ENCODE measurements at places on chromosomes 1 and 21.

DNA sequence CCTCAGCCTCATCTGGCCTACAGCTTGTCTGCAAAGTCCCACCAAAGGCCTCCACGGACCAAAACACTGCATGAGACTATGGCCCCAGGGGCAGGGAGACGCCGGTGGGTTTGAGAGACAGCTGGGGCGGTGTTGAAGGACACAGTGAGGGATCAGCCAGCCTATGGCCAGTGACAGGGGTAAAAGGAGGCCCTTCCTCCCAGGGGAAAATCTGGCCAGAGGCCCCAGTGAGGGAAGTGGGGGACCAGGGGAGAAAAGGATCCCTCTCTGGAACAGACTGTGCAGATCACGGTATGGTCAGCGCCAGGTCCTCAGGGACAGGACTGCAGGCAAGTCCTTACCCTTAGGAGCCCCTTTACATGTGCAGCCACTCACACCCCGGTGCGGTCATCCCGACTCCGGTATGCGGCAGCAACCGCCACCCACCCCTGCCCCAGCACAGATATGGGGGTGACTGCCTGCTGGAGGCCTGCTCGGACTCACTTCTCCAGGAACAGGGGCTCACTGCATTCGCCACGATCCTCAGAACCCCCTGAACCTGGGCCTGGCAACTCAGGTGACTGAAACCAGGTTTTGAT is 1.3 kb downstream of the CERS2 start:
- DNase-seq = no peak

- no peak for DNase-seq
These were observed 239.0 kb upstream of the PTBP2 start for GRCh38 chr1:96482616-96483015.

DNA sequence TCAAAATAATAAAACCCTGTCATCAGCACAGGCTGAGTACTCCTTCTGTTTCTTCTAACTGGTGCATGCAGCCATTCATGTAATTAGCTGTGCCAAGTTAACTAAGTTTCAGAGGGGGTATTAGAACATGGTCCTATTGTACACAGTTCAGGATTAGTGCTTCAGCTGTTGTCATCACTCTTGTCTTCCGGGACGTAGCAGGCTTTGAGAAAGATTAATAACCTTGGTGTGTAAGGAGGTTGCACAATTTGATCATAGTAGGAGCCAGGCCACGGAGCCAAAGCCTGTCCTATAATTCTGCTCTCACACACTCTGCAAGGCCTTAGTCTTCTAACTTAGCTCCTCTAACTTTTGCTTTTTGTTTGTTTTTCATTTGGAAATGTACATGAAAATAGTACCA is 44.7 kb downstream of the PTGFRN start:
- DNase-seq = no peak

DNA sequence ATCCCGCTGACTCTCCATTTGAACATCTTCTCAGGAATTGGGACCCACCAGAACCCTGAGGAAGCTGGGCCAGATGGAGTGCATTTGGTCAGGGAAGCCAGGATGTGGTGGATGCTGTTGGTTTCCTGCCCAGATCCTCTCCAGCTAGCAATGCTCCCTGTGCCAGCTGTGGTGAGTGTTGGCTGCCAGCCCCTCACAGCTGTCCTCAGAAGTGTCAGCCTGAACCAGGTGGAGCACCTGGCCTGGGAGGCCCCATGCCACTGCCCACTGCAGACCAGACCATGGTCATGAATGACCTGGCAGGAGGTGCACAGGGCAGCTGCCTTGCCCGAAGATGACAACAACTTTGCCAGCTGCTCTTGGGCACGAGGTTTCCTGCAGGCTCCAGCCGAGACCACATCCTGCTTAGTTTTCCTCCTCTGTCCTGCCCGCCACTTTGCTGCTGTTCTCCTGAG is 54.4 kb downstream of the PRSS38 start:
- DNase-seq = no peak

- DNase-seq = no peak
These were observed 717.3 kb downstream of the MATN1 start for GRCh38 chr1:30005972-30006619.

DNA sequence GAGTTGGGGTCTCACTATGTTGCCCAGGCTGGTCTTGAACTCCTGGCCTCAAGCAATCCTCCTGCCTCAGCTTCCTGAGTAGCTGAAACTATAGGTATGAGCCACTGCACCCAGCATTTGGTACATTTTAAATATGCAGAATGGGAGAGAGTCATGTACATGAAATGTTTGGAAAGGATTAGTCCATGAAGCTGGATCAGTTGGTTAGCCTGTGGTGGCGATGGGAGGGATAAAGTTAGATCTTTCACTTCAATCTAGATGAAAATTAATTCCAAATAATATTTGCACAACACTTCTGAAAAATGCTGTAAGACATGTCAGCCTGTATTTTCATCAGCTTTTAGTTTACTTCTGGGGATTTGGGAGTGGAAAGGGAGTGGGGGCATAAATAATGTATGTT is 188.9 kb downstream of the HUNK start:
- DNase-seq = no peak

DNA sequence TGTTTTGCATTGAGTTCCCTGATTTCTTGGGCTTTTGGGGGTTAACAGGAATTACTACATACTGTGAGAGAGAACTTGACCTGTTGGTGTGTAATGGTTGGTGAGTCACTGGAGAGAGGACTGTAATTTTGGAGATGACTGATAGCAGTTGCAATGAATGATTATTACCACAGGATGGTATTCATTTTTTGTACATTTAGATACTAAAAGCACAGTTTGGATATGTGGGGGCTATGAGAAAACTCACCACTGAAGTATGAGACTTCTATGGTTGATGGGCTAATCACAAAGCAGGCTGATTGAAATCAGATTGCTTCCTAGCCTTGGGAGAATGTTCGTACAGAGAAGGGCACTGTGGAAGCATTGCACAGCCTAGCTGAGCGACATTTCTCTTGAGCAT is 1571.3 kb upstream of the PRMT6 start:
- no peak for DNase-seq

GRCh38 chr1:91556556-91556955 is 55.9 kb downstream of the CDC7 start:
- DNase-seq = no peak

DNA sequence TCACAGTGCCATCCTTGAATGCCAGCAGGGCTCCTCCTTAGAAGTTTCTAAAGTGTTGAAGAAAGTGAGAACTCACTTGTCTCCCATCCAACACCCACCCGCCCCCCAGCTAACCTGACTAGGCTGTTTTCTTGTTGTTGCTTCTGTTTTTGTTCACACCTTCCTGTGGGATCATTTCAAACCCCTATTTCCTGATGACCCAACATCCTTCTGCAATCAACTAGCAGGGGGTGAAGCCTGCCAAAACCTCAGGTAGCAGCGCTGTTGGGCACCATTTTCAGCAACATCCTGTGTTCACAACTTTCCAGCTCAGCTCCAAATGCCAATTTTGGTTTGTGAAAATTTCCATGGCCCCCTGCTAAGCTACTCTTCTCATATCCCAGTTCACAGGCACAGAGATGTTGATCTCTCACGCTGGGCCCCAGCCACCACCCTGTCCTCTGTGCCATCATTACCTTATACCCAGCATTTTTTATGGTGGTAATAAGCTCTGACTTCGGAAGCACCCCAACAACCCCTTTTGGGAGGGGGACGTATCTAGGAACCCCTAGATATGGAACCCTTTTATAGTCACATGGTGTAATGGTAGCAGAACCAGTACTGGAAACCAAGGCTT is 41.4 kb downstream of the CDC7 start:
- DNase-seq = no peak

- DNase-seq = no peak
These were observed at the start of gene APOBEC4 for GRCh38 chr1:183652547-183653461. APOBEC4 (minus strand) TSS chr1:183653316; CDS start chr1:183648781, 4,535 bp downstream.

DNA sequence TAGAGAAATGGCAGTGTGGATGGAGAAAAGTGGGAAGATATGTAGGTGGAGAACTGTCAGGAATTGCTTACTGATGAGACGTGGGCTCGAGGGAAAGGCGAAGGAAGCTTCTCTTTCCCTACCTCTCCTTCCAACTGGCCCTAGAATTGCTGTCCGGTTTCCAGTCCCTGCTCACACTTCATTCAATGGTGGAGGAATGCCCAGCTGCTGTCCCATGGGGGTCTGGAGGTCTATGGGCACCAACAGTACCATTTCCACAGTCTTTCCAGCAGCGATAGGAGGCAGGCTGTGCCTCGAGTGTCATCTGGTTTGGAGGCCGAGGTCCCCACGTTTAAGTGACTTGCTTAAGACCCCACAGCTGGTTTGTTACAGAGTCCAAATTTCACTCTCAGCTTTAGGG is 31.5 kb upstream of the CD1D start:
- DNase-seq = no peak

- DNase-seq = no peak
These were observed 427.7 kb downstream of the LRRIQ3 start for GRCh38 chr1:73770109-73770905.

DNA sequence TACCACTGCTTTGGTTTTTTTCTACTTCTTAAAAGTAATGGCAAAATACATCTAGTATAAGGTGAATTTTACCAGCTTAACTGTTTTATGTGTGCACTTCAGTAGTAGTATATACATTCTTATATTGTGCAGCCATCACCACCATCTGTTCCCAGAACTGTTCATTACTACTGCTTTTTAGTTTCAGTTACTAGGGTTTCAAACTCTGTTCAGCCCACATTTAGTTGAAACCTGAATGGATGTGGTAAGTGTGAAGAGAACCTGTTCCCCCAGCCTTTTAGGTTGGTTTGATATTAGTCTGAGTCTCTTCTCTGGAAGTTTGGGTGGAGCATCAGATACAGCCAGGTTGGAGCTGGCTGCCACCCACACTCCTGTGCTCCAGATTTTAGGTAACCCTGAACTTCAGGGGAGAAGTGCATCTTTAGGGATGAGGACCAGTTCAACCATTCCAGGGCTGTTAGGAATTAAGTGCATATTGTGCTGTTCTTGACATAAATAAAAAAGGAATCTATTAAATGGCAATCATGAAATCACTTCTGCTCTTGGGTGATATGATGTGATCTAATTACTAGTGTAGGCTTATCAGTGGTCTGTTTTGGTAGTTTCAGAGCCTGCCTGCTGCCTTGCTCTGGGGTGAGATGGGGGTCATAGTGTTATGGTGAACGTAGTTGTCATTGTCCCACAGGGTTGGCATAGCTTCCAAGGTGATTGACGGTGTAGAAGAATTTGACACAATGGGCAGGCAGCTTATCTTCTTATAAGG is 32.1 kb downstream of the URB2 start:
- DNase-seq = no peak

DNA sequence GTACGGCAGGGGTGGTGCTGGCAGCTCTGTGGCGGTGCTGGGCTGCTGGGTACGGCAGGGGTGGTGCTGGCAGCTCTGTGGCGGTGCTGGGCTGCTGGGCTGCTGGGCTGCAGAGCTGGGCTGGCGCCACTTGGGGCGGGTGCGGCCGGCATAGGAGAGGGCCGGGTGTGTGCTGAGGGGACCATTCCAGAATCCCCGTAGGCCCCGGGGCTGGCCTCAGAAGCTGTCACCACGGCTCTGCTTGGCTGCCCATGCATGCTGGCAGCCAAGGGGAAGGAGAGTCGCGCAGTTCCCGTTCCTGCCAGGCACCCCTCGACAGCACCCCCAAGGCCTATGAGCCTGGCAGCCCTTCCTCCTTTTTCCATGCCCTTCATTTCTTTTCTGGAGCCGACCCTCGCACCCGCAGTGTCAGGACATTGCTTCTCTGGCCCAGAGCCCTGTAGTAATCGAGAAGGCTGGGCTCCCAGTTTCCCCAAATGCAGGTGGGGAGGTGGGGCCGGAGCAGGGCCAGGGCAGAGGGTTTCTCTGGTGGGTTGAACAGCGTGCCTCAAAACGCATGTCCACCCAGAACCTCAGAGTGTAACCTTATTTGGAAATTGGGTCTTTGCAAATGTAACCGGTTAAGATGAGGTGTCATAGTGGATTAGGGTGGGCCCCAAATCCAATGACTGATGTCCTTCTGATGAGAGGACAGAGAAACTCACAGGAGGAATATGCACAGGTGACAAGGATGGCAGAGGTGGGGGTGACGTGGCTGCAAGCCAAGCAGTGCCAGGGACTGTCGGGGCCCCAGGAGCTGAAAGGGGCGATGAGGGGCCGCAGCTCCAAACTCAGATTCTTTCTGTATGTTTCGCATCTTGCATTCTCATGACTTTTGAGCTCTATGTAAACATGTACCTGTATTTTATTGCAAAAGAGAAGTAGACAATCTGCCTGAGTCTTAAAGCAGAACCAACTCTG is 71.0 kb upstream of the ACTRT2 start:
- DNase-seq = no peak

GRCh38 chr1:59705466-59706302 is 109.1 kb upstream of the HOOK1 start:
- DNase-seq = no peak

DNA sequence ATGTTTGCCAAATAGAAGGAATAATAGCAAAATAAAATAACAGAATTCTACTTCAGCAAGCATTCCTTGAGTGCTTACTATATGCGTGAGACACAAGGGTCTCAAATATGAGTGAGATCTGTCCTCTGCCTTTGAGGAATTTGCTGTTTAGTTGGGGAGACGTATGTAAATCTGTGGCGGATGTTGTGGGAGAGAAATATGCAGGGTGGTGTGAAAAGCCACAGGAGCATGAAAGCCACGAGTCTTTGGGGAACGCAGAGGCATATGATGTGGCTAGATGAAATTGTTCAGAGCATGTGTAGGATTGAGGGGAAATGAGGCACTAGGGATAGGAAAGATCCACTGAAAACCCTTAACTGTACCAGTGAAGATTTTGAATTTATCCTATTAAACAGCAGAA is 244.4 kb downstream of the PBX1 start:
- no peak for DNase-seq

DNA sequence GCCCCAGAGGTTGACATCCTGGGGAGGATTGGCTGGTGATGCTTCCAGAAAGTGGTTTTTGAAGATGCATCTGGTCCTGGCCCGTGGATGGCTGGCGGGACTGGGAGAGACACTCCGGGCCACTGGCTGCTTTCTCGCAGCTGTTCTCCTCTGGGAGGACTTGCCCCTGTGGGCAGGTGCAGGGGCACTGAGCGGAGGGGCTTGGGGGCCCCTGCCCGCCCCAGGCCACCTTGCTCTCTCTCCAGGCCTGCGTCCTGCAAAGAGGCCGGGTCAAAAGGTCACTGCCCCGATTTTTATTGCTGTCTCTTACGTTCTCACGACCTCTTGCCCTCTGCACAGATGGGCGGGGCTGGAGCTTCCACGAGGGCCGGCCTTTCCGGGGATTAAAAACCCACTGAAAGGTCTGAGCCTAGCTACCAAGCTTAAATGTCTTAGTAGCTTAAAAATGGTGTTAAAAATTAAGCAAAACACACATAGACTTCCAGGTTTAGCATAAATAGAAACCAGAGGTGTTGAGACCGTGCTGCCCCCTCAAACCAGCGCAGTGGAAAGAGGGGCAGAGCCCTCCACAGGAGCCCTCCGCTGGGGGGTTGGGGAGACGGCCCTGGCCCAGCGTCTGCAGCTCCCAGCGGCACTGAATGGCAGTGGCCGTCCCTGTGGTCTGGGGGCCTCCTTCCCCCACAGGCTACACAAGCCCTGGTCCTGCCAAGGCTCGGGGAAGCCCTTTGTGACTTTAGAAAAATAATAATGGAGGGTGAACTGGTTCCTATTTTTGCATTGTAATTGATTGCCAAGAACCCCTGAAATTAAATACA is 43.9 kb downstream of the SKI start:
- no peak for DNase-seq

All from activated CD4-positive, alpha-beta T cell treated with anti-CD3 and anti-CD28 coated beads, Interleukin-2, amount 50 U/mL, for 1 hour (primary cell).